GM04504 (cell line): ENCODE measurements at places on chromosomes 11 and 22.

DNA sequence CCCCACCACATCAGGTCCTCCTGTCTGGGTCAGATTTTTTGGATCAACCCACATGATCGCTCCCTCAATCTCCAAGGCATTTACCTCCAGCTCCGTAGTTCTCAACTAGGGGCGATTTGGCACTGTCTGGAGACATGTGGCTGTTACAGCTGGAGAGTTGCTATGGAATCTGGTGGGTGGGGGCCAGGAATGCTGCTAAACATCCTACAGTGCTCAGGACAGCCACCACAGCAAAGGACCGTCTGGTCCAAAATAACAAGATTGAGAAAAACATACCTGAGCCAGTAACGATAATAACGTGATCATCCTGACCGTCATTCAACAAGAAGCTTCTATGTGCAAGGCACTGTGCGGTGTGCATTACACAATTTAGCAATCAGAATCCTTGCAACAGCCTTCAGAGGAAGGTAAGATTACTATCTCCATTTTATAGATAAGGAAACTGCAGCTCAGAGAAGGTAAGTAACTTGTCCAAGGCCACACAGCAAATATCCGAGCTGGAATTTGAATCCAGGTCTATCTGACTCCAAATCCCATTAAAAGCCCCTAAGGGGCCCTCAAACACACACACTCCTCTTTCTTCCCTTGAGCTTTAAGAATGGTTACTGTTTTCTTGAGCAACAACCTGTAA, 14.3 kb upstream of the CRY2 start:
- DNase-seq: no peak

GRCh38 chr11:128701936-128702335, 8.1 kb downstream of the FLI1 start:
- no peak for DNase-seq

DNA sequence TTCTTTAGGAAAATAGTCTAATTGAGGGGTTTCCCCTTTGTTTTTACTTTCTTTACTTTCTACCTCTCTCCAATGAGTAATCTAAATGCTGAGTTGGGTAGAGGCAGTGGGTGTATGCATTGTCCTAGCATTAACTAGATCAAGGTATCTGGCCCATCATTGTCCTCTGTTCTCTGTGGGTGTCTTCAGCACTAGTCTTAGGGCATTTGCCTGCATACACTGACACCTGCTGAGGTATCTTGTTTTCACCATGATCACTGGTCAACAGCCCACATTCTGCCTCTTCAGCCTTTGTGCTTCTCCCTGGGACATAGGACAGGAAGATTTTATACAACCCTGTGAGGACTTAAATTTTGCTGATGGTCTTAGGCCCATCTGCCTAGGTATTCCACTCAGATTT, 371.1 kb downstream of the RAB38 start:
- no peak for DNase-seq

DNA sequence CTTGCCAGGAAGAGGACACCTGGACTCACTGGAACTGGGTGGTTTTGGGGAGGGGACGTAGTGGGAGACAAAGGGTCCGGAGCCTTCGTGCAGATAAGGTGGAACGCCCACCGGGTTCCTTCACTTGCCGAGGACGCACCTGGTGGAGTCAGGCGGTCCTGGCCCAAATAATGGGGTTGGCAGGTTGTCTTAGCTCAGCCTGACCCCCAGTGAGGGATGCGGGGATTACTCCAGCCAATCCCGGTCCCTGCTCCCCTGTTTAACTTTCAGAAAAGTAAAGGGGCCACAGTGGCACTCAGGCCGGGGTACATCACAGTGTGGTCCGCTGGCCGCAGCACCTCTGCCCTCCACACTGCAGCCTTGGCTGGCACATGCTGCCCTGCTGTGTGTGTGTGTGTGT, 18.0 kb downstream of the A4GALT start:
- no peak for DNase-seq

DNA sequence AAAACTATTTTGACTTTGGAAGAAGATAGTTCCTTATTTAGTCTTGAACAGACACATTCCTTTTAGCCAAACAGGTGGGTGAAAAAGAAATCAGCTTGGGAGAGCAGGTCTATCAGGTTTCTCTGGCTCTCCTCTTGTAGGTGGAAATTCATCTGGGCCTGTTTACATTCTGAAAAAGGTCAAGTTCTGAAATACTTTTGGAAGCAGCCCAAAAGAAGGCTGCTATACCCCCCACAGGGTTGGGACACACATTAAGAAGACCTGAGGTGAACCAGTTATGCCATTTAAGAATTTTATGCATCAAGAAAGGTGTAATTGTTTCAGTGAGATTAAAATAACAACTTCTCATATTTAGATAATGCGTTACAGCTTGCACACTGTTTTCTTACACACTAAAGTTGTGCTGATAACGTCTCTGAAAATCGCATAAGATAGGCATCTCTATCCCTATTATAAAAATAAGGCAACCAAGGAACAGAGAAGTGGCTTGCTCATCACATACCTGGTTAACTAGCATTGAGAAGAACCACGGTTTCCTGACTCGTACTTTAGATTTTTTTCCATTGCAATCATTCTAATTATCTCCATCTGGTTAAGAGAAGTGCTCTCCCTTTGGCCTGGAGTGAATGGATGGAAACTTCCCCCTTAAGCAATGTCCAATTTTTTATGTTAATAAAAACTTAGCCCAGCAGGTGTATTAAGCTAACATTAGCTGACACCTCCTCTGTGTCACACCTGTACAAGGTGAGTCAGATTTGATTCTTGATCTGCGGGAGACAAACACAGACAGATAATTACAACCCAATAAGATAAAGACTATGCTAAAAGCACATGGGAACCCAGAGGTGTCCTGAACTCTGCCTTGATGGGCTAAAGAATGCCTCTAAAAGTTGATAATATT, 60.5 kb upstream of the UCP3 start:
- DNase-seq: no peak

- no peak for DNase-seq
Observed at GRCh38 chr11:20844630-20845029, 175.2 kb downstream of the NELL1 start.

- DNase-seq: peak; percentile 81
Observed at GRCh38 chr11:6431861-6432260, 8.9 kb downstream of the HPX start.

DNA sequence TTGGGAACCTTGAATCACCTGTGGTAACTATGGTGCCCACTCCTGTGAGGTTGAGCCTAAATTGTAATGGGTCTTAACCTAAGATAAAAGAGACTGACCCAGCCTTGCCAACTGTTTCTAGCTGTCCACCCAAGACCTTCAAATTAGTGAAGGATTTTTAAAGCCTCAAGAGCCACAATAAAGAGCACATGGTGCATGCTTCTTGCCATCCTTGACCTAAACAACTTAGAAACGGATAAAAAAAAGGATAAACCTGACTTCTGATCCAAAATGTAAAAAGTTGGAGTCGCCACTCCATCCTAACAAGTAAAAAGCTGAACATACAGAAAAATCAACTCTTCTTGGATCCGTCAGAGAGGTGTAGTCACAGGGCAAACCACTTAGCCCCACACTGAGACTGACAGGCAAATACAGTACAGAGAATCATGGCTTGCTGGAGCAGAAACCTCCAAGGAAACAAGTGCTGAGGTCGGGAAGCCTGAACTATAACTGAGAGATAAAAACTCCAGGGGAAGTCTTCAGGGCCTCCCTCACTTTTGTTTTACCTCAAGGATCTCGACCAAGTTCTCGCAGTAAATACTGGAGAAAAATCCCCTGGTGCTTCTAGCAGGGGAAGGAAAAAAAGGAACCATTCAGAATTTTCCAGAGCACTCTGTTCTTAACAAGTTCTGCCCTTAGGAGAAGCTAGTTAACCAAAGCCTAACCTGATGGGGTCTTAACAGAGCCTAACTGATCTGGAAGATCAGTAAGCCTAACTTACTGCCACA, 16.3 kb downstream of the ENTHD1 start:
- DNase-seq: no peak

DNA sequence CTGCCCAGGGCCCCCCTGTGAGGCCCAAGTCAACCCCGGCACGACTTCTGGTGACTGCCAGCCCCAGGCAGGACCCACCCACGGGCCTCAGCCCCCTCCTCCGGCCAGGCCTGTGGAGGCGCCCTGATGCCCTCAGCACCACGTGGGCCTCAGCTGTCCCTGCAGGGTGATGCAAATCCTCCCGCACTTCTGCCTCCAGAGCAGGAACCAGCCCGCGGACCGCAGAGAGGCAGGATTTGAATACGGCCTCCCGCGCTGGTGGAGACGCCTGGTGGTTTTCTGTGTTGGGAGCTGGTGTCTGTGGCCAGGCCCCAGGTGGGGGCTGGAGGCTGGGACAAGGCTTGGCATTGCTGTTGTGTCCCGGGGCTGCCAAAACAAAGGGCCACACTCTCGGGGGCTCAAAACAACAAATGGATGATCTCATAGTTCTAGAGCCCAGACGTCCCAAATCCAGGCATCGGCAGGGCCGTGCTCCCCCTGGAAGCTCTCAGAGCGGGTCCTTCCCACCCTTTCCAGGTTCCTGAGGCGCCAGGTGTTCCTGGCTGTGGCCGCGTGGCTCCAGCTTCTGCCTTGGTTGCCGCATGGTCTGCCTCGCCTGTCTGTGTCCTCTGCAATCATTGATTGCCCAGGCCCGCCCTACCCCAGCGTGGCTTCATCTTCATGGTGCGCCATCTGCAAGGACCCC, 19.4 kb downstream of the TRPM5 start:
- DNase-seq: no peak

- DNase-seq: no peak
Observed at GRCh38 chr22:44956840-44957767, 52.7 kb downstream of the PHF21B start.

DNA sequence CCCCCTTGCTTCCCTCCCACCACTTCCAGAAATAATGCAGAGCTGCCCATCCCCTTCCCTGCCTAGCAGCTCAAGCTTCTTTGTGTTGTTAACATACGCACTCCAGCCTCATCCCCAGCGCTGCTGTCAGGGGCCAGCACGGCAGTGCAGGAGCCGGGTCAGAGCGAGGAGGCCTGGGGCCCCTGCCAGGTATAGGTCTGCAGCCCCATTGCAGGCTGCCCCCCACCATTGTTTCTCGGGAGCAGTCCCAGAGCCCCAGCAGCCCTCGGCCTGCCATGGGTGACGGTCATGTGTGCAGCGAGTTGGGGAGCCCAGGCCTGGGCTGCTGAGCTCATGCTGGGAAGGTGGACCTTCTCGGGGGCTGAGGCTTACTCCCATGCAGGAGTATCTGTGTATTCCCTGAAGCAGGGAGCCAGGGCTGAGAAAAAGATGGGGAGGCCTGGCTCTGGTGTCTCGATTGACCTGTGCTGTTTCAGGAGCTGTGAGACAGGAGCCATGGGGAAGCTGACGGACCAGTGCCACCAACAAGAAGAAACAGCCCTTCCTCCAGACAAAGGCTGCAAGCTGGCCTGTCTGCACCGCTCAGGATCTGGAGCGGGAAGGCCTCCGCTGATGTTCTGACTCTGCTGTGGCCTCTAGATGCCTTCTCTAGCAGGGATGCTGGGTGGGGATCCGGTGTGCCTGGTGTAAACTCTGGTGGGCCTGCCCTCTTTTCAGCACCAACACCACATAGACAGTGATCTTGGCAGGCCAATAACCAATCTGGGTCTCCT, 220.5 kb upstream of the B3GAT1 start:
- no peak for DNase-seq

DNA sequence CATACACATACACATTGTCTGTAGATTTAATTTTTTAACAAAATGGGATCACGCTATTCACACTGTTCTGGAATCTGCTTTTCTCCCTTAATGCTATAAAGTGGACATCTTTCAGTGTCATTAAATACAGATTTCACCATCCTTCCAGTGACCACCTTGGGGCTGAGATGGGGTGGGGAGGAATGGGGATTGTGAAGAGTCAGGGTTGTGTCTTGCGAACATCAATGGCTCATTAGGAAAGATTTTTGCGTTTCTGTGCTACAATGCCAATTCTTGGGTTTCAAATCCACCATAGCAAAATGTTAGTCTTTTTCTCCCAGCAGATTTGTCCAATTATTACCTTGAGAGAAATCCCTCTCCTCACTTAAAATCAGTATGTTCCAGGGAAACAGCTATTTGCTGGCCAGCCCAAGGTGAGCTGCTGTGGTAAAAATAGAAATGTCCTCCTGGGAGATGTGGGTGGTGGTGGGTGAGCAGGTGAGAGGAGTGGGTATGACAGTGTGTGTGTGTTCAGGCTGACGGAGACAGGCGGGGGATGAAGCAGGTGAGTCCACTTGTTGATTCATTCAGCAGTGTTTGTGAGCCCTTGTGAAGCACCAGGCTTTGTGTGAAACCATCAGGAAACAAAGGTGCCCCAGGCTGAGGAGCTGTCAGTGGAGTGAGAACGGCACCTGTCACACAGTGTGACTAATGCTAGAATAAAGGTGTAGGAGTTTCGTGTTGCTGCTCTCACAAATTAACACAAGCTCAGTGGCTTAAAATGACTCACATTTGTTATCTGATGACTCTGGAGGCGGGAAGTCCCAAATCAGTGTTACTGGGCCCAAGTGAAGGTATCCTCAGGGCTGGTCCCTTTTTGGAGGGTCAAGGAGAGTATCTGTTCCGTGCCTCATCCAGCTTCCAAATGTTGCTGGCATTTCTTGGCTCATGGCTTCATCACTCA, 1.7 kb upstream of the CBX6 start:
- no peak for DNase-seq

- no peak for DNase-seq
Observed at GRCh38 chr11:130816546-130817329, 99.5 kb downstream of the SNX19 start.

DNA sequence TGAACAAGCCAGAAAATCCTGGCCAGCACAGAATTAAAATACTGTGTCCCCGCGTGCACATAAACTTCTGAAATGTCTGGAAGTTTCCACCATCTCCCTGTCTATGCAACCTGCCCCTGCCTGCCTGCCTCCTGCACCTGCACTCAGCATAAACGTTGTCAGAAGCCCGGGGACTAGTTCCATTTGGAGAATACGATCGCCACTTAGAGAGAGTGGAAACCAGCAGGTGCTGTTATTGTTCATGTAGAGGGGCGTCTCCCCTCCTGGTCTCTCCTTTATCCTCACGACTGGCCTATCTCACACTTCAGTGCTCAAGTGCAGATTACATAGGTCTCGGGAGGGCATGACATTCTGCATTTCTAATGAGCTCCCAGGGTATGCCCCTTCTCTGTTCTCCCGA, 35.6 kb downstream of the MPPED1 start:
- no peak for DNase-seq

DNA sequence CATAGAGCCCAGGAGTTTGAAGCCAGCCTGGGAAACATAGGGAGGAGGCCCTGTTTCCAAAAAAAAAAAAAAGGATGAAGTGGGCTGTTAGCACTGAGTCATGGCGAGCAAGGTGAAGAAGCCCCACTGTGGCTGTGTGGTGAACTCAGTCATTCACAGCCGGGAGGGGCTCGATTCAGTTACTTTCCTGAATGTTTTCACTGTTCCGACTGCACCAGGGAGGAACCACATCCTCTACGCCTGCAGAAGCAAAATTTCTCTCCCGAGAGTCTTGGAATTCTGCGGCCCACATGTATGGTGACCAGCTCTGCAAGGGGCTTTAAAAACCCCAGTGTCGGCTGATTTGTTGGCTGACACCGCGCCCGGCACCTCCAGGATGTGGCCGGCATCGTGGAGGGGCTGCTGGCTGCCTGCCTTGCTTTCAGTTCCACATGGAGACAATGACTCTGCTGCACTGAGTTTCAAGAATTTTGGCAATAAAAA, 27.8 kb upstream of the GRAMD4 start:
- peak; percentile 31 for DNase-seq
